Activated CD8-positive, alpha-beta T cell treated with anti-CD3 and anti-CD28 coated beads for 36 hours (primary cell): ENCODE measurements at places on chromosomes 12 and 14. TPM values are rescaled to one million over a fixed set of nuclear protein-coding genes. Genes with fewer than 3 reads are reported as not detected.

CACNA1C gene
- total RNA-seq = 0.05 TPM

CCDC175 gene
- not detected for total RNA-seq

DNA sequence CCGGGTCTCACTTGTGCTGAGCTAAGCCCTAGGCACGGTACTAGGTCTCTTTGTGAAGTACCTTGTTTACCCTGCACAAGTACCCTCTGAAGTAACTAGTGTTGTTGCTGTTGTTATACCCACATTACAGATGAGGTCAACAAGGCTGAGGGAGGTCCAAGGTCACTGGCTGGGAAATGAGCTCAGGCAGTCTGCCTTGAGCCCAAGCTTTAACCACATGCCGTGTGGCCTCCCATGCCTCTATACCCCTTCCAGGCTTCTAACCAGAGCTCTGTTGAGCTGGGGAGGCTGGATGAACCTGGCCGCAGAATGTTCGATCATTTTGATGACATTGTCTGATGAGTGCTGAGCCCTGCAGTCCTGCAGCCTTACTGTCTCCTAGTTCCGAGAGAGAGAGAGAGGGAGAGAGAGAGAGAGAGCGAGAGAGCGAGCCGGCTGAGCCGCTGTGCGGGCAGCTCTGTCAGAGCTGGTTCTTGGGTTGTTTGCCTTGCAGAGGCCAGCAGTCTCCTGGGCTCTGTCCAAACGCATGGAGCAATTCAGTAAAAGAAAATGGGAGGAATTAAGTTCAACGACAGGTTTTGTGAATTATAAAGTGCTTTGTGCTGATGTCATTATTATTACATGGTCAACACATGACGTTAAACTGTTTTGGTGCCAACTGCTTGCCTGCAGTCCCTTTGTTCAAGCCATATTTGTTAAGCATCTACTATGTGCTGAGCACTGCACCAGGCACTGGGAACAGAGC, 13.1 kb downstream of the JDP2 start:
- H3K4me3 ChIP-seq = no peak overlapping the region
- no peak overlapping the region for H3K27ac ChIP-seq
- no peak for DNase-seq
- H3K4me1 ChIP-seq = peaks cover 3% of the 10 kb centered on the region
- H3K27me3 ChIP-seq = no peaks in the 10 kb centered on the region

GRCh38 chr14:65043893-65044595, 57.3 kb downstream of the FNTB start:
- H3K36me3 ChIP-seq = peaks cover 33% of the 10 kb centered on the region
- H3K4me3 ChIP-seq = no peak overlapping the region
- no peak overlapping the region for H3K27ac ChIP-seq
- no peak for DNase-seq
- H3K27me3 ChIP-seq = no peaks in the 10 kb centered on the region

BEGAIN gene
- total RNA-seq = 5.5 TPM

DNA sequence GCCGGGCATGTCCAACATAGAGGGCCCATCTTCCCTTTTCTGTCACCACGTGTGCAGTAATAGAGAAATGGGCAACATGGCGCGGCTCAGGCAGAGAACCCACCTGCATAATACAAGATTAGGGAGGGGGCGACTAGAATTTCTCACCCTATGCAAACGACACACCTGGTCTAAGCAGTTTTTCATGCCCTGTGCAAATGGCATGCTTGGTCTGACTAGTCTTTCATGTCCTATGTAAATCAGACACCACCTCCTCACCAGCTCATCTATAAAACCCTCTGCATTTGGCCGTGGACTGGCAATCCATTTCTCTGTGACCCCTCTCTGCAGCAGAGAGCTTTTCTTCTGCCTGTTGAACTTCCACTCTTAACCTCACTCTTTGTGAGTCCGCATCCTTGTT, 180.2 kb upstream of the PZP start:
- peaks cover 12% of the 10 kb centered on the region for H3K4me1 ChIP-seq
- no peak overlapping the region for H3K4me3 ChIP-seq
- no peaks in the 10 kb centered on the region for H3K27me3 ChIP-seq
- DNase-seq = no peak
- H3K27ac ChIP-seq = no peak overlapping the region

KRT82 gene
- total RNA-seq = not detected

DNA sequence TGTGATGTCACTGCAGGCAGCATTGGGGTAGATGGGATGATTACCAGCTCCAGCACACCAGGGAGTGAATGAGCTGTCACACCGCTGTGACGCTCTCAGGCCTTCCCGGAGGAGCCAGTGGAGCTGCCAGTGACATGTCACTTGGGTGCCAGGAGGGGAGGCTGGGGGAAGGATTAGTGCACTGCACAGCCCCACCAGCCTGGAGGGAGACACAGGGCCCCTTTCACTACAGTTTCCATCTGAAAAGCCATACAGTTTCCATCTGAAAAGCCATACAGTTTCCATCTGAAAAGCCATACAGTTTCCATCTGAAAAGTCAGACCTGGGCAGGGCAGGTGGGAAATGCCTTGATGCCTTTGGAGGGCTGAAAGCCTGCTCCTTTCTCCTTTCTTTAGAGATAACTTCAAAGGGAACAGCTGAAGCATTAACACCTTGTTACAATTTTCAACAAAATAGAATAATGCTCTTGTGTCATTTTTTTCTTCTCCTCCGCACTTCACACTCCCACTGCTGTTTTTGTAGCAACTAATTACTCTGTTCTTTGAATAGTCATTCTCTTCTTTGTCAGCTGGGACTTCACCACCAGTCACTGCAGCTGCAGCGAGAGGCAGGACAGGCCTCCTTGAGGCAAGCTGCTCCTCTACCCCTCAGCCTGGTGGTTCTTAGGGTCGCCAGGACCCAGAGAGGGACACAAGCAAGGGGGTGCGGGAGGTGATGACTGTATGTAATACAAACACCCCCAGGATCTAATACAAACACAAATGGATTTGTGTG, 256.9 kb upstream of the RGS6 start:
- peaks cover 60% of the 10 kb centered on the region for H3K36me3 ChIP-seq
- H3K27me3 ChIP-seq = no peaks in the 10 kb centered on the region
- H3K4me1 ChIP-seq = peaks cover 18% of the 10 kb centered on the region
- no peak overlapping the region for H3K27ac ChIP-seq
- DNase-seq = no peak

DNA sequence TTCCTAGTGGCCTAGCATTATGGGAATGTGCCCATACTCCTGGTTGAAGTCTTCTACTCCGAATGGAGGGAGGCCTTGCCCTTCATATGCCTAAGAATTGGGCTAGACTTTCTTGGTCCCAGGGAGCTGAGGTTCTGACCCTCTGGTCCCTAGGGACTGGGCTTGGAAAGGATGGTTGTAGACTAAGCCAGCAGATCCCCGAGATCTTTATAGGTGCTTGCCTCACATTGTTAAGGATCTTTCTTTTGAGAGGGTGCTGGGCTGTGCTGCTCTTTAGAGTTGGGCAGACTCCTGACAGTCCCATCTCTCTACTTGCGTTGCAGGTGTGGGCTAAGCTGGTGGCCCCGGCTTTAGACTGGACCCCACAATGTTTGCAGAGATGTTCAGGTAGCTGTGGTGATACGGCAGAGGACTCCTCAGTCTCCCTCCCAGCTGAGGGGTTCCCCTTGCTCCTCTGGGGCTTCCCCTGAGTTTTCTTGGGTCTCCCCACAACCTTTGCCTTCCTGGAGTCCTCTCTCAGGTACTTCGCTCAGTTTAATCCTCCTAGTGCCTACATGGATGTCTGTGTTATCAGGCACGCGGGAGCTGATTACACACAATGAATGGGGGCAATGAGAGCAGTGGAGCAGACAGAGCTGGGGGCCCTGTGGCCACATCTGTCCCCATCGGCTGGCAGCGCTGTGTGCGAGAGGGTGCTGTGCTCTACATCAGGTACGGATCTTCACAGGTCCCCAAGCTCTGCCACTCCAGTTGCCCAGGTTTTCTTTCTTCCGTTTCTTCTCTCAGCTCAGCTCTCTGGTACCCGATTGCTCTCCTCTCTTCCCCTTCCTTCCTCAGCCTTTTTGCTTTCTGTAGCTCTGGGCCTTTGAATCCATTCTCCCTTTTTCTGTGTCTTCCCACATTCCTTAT, 1.3 kb downstream of the MBD6 start:
- H3K27me3 ChIP-seq = no peaks in the 10 kb centered on the region
- H3K4me1 ChIP-seq = peaks cover 49% of the 10 kb centered on the region
- peak; percentile 46 for DNase-seq
- H3K36me3 ChIP-seq = peaks cover 29% of the 10 kb centered on the region

YBX3 gene
- 258 TPM for total RNA-seq
